Right ventricle myocardium superior (tissue), 1 donor: ENCODE measurements at places on chromosomes 6 and 20. TPM values are rescaled to one million over a fixed set of nuclear protein-coding genes. Genes with fewer than 3 reads are reported as not detected.

SLC12A5 gene
- total RNA-seq: not detected

DNA sequence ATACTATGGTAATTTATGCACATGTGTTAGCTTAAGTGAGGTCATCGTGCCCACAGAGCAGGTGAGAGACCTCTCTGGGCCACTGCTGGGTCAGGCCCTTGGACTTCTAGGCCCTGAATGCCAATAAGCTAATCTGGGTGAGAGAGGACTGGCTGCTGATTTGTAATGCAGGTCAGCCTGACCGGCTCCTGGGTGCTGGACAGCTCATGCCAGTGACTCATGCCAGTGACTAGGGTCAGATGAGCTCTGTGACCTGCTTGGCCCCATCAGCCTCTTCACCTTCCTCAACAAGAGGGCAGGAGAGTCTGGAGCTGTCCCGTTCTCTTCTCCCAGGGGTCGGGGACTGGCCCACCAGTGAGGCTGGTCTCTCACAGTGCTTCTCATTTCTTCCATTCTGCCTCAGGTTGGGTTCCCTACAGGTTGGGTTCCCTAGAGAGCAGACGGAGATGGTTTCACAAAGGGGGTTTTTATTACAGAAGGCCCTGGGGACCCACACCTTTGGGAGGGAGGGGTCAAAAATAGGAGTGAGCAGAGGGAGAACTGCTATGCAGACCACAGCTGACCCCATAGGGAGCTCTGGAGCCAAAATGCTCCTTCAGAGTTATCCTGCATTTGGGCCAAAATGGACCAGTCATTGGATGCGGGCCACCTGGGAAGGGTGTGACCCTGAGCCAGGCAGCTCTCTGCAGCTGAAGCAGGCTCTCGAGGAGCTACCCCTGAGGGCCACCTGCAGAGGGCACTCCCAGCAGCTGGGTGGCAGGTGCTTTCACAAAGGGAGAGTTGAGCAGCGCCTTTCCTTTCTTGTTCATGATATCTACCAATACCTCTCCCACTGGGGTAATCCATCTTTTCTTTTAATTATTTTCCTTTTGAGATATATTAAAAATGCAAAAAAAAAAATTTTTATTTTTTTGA, 2.2 kb upstream of the OXT start:
- no peak for DNase-seq

- DNase-seq: peak; percentile 45
Observed at GRCh38 chr6:107115695-107116327, 496 bp upstream of the BEND3 start.

DNA sequence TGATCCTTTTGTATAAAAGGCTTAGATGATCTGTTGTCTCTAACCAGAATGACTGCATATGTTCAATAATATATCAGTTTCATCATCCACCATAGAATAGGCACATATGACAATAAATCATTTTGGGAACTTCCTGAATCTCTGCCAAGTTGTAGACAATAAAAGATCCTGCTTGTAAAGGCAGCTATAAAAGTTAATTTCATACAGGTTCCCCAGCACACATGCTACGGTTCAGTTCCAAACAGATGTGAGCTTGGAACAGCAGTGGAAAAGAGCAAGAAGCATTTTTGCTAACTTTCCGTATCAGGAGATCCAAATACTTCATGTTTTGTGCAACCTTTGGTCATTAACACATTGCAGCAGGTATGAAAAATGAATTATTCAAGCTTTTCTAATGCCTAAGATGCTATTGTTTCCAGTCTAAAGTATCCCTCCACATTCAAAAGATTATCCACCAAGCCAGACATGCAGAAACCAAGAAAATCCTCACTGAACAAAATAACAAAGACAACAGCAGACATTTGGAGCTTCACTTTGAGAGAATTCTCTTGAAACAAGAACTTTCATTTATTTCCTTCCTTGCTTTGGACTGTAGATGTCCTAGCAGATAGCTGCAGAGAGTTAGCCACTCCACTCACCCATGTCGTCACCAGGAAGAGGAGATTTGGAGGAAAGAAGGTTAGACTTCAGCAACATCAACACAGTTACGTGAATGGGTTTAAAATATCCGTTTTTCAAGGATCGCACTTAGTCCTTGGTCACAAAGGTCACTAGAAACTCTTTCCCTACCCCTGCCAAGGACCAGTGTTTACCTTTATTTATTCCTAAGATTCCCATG, 453.5 kb upstream of the JARID2 start:
- DNase-seq: no peak
